ENCODE measurements at places on chromosomes 12 and 14.

- peak; percentile 9 for DNase-seq
Observed at GRCh38 chr12:58540480-58541299, 379.6 kb downstream of the LRIG3 start.

DNA sequence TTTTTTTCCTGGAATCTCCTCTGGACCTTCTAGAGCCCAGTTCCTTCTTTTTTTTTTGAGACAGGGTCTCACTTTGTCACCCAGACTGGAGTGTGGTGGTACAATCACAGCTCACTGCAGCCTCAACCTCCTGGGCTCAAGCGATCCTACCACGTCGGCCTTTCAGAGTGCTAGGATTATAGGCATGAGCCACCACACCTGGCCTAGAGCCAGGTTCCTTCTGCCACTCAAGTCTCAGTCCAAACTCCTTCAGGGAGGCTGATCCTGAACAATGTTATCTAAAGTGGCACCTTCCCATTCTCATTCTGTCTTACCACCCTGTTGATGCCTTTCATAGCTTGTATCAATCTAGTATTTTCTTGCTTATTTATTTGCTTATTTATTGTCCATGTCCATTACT, 22.3 kb upstream of the ELK3 start:
- no peak for DNase-seq

GRCh38 chr14:43872222-43872621, 634.9 kb downstream of the FSCB start:
- no peak for DNase-seq

- DNase-seq, result no peak
Observed at GRCh38 chr12:65171073-65171472, 1.7 kb downstream of the LEMD3 start.

- DNase-seq, result no peak
Observed at GRCh38 chr14:38090506-38090905, 117.2 kb upstream of the SSTR1 start.

DNA sequence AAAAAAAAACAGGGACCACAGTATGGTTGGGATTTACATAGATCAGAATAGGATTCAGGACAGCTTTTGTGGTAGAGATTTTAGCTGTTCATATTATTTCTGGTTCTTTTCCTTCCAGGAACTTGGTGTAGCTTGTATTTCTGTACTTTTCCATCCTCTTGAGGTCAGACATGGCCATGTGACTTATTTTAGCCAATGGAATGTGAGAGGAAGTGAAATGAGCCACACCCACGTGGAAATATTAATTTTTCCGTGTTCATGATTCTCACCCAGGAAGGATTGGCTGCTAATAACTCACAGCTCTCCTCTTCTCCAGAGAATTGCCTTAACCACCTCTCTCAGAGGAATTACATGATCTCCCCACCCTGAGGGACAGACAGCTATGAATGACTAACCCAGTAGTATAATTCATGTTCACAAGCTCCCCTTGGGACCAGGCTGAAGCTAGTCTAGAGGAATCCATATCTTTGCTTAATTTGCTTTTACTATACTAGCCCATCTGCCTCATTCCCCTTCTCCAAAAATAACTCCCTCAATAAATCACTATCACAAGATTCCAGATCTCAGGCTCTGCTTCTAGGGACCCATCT, 340.4 kb downstream of the NUAK1 start:
- no peak for DNase-seq

GRCh38 chr12:51036279-51036678, 10.1 kb upstream of the SLC11A2 start:
- no peak for DNase-seq

DNA sequence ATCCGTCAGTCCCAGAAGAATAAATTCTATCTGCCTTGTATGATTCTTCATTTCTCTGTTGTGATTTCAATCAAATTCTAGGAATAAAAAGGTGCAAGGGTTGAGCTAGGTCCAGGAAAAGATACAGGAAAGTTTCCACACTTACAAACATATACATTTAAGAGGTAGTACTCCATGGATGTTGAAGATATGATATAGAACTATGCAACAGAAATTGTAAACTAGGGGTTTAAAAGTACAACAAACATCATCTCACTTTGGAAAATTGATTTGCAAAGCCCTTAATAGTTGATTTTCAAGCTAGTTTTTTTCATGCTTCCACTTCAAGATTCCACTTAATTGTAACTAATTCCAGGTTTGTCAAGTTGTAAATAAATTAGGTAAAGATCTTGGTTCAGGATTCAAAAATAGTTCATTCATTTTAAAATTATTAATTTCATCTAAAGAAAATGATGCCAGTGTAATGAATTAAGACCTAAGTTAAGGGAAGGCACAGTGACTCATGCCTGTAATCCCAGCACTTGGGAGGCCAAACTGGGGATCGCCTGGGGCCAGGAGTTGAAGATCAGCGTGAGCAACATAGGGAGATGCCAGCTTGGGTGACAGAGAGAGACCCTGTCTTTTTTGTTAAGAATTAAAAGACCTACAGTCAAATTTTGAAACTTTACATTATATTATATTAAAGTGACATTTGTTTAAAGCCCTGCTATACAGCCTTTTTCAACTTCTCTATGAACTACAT, at the start of gene OR6C70:
OR6C70 (minus strand) TSS at position 51 of the 742 bp plus-strand sequence; CDS start at position 51, 0 bp downstream.
- DNase-seq, result no peak

- DNase-seq, result no peak
Observed at GRCh38 chr14:104076743-104077142, 8.8 kb upstream of the ASPG start.

DNA sequence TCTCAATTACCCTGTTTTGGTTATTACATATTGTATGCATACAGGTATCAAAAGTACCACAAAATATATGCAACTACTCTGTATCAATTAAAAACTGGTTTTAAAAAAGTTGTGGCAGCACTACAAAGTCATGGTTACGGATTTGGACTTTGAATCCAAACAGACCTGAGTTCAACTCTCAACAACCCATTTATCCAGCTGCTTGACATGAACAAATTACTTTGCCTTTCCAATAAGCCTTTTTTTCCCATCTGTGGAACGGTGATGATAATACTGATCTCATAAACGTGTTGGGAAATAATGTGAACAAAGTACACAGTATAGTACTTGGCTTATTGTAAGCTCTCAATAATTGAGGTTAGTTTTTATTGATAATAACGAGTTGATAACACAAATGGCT, 85.0 kb downstream of the MNAT1 start:
- no peak for DNase-seq

GRCh38 chr14:91264151-91265150, 19.9 kb upstream of the GPR68 start:
- DNase-seq, result no peak

DNA sequence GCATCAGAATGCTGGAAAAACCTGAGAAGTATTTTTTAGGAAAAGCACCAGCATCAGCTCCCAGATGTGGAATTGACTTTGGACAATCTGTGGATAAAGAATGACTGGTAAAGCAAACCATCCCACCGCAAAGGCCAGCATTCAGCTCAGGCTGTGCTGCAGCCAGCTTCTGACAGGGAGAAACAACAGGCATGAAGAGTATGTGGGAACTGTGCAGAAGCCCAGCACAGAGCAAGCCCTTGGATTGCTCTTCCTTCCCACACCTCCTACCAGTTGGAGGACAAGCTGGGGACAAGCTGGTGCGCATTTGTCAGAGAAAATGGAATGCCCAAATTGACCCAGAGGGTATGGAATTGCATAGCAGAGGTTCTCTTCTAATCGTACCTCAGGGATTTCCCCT, 228.1 kb downstream of the ANO2 start:
- DNase-seq, result no peak

DNA sequence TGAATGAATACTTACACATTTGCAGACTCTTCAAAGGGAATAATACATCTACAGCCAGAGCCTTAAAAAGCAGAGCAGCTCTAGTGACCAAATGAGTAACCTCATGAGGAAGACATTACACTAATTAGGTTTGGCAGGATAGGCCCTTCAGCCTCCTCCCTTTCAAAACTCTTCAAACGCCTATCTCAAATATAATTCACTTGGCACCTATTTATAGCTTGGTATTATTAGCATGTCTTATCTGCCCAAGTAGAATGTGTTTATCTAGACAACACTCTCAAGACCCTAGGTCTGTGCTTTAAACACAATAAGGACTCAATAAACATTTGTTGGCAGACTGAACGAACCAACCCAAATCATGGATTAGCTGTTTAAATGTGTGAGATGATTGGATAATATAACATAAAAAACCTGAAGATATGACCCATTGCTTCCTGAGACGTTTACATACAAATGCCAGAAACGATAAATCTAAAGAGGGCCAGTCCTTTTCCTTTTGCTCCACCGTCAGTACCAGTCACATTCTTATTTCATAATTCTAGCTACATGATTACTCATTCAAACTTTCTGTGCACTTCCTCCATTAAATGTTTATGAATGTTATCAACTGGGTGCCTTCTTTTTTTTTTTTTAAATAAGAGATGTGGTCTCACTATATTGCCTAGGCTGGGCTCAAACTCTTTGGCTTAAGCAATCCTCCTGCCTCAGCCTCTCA, 123.3 kb downstream of the CEP83 start:
- DNase-seq, result no peak
